ENCODE measurements at places on chromosomes 3 and 15.

DNA sequence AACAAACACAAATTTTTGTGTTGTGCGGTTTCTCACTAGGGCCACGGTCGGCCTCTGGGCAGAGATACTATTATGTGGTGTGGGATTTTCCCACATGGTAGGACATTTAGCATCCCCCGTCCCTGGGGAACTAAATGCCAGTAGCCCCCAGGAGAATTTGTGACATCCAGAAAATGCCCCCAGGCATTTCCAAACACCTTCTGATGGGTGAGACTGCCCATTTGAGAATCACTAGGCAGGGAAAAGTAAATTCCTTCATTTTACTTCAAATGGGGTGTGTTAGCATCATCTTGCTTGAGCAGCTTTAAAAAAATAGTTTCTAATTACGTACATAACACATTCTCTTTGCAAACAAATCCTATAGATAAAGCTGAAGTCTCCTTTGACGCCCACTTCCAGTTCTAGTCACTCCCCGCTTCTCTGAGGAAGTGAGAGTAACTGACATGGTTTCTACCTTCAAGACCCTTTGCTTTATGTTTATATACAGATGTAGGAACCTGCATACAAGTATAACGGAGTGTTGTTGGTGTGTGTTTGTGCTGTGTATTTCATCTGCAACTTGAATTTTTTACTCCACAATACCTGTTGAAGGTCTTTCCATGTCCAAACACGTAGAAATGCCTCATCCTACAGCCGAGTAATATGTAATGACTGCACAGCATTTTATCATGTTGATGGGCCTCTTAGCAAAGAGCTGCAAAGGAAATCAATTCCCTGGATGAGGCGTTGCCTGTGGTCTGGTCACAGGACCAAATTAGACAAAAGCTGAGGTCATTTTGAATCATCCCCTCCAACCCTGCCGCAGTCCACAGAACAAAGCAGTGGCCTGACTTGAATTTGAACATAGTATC lies 31.4 kb upstream of the ZBTB38 start:
- no peak for DNase-seq

- DNase-seq, result no peak
These were observed 108.0 kb downstream of the SNRPN start for GRCh38 chr15:25062551-25063430.

- DNase-seq, result no peak
These were observed 26.3 kb downstream of the LINGO1 start for GRCh38 chr15:77606142-77607034.

- DNase-seq, result no peak
These were observed 108.3 kb upstream of the MME start for GRCh38 chr3:154971771-154972326.

DNA sequence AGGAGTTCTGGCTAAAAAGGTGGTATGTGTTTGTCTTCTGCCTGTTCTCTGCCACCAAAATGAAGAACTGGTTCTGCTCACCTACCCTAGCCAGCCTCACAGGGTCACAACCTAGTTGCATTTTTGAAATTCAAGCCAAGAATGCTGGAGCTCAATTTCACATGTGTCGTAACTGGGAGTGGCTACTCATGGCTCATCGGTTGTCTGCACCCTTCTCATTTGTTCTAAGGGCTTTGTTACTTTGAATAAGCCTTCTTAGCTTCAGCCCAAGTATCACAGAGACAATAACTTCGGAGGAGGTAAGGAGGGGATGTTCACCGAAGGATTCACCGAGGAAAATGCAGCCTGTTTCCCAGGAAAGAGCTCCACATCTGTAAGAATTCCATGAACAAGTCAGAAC lies 134.3 kb upstream of the RARB start:
- no peak for DNase-seq

- peak; percentile 49 for DNase-seq
These were observed 72.6 kb downstream of the MYO1E start for GRCh38 chr15:59299929-59300617.

GRCh38 chr15:34644851-34645250 lies 61.4 kb upstream of the GOLGA8B start:
- no peak for DNase-seq

- no peak for DNase-seq
These were observed 61.9 kb downstream of the NSMCE3 start for GRCh38 chr15:29207758-29208108.

DNA sequence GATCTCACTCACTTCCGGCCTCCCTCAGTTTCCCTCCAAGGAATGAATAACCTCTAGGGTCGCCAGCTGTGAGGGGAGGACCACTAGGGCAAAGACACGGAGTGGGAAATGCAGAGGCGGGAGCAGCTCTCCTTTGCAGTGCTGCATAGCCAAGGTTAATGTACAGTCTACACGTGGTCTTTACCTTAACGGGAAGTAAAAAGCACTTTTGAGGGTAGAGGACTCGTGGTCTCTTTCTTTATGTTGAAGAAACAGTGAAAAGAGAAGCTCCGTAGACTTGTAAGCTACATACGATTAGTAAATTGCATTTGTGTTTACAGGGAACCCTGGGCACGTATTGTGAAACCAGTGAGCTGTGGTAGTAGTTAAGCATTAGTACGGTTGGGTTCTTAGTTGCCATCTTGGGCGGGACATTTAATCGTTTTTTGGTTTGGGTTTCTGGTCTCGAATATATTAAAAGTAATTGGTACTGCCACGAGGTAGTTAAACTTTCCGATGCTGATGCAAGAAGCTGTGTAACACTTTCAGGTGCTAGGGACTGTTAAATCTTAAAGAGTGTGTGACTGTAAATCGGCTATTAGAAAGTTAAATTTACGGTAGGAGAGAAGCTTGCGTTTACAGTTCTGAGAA lies 828 bp downstream of the U2SURP start:
- DNase-seq, result peak; percentile 15

DNA sequence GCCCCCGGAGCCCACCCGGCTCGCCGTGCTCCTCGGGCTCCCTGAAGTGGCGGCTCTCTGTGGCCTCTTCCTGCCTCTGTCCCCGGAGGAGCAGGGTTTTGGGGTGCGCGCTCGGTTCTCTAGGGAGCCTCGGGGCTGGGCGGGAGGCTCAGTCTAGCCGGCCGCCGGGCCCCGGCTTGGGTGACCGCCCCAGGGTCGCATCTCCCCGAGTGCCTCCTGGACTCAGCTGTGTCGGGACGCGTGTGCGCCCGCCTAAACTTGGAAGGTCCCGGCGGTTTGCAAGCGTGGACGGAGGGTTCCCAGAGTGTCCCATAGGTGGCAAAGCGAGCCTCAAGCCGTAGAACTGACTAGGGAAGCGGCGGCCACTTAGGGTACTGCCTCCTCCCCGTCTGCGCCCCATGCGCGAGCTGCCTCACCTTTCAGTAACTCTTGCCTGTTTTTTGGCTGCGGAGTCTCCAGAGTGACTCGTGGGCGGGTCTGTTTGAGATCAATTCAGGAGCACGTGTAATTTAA lies 601 bp downstream of the ACTL6A start:
- DNase-seq, result peak; percentile 57
